ENCODE measurements at places on chromosomes 5 and 9.

- no peak for DNase-seq
Observed at GRCh38 chr5:124661317-124662141, 84.9 kb downstream of the ZNF608 start.

DNA sequence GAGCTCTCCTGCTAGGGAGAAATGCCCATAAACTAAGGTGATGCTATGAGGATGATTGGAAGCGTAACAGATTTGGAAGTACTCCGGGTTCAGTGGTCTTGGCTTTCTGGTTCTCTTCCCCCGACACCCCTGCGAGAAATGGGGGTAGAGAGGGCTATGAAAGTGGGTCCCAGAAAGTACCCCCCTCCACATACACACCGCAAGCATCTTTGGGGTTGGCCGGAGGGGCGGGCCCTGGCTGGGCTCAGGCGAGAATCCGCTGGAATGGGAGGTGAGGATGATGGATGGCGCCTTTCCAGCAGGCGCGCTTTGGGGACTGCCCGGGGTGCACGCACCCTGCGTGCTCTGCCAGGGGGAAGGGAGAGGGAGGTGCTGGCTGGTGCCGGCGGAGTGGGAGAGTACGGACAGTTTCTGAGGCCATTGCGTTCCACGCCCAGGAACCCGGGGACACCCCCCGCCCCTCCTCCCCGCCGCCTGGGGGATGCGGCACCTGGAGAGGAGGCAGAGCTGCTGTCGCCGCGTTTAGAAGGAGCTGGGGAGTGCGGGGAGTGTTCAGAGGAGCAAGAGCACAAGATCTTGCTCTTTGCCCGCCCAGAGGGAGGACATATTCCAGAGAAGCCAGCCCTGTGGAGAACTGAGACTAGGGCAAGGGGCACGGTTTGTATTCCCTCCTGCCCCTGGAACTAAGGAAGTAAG lies 1.9 kb downstream of the PCSK5 start:
- DNase-seq: no peak

GRCh38 chr9:38062498-38063362 lies 6.3 kb downstream of the SHB start:
- no peak for DNase-seq

- no peak for DNase-seq
Observed at GRCh38 chr9:105281926-105282325, 37.5 kb downstream of the SLC44A1 start.

GRCh38 chr5:109553846-109554245 lies 135.9 kb upstream of the MAN2A1 start:
- no peak for DNase-seq

DNA sequence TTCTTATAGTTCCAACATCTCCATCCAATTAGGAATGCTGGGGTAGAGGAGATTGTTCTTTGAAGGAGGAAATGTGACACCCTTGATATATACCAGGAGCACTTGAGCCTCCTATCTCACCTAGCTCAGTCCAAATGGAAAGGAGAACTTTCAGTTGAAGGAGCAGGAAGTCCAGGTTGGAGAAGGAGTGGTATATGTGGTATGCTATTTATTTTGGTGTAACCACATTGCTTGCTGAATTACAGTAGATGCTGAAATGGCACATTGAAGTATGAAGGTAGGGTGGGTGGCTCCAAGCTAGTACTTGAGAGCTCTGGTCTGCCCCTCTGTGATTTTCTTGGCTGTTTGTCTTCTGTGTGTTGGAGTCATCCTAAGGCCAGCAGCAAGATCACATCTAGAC lies 6.1 kb downstream of the CSNK1G3 start:
- DNase-seq: no peak

- DNase-seq: no peak
Observed at GRCh38 chr9:71145179-71145578, 23.8 kb upstream of the TRPM3 start.

- no peak for DNase-seq
Observed at GRCh38 chr9:83701286-83701685, 6.5 kb downstream of the UBQLN1 start.

DNA sequence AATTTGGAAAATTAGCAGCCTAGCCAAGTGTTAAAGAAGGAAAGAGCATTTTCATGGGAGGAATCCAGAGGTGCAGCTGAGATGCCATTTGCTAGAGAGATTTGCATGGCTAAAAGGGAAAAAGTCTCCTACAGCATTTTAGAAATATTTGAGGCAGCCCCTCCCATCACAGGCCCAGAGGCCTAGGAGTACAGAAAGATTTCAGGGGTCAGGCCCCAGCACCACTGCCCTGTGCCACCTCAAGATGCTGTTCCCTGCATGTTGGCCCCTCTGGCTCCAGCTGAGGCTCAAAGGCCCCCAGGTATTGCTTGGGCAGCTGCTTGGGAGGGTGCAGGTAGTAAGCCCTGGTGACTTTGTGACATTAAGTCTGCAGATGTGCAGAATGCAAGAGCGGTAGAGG lies 26.9 kb upstream of the NPR3 start:
- no peak for DNase-seq

DNA sequence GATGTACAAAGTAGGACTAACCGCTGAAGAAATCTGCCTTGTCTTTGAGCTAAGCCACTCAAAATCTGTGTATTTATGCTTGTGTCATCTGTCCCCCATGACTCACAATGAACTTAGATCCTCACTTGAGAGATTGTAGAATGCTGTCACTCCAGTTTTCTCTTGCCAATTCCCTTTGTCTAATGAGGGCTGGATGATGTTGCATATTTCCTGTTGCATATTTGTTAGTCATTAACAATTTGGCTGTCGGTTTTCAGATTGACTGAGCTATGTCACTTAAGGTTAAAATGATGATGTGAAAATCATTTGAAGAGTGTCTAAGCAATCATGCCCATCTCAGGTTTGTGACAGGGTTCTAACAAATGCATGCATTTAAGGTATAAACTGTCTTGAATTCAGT lies 481.7 kb downstream of the CDH10 start:
- DNase-seq: no peak

DNA sequence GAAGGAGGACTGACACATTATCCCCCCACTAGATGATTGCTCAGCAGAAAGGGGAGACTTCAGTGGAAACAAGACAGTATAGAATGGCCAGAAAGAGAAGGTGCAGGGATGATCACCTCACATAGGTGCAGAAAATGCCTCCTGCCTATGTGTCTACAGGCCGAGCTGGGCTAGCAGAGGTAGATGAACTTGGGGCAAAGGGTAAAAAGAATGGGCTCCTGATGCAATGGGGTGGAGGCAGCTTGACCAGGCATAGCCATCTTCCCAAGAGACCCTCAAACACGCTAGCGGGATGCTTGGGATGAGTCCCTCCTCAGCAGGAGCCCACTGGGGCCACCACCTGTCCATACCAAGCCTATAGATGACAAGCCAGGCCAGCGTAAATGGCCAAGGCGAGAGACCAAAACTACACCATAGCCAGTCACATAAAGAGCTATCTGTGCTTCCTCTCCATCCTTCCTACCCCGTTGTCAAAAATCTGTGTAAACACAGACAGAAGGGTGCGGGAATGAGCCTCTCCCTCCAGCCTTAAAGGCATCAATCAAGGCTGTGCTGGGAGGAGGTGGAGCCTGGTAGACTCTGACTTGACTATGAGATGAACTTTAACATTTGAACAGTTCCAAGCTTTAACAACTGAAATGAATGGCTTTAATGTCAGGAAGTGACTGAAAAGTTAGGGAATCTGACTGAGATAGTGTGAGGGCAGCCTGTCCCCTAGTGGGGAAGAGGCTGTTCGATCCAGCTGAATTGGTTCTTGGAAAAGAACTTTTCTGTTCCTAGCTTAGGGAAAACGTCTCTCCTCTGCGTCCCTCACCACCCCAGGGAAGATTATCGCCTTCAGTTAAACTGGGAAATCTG lies 10.4 kb downstream of the C9orf152 start:
- no peak for DNase-seq

DNA sequence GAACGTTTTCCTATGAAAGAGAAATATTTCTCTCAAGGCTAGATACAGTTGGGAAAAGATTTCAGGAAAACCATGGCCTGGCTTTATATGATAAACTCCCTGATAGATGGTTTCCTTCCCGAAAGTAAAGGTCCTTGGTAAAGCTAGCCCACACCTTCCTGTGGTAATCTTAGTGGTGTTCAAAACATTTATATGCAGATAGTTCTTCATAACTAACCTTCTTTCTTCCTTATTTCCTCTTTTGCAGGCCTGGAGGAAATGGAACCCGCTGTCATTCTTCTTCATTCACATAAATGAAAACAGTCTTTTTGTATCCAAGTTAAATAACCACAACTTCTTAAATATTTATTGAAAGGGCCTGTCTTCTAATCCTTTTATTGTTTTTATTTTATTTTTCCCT lies 474.0 kb upstream of the ACTBL2 start:
- no peak for DNase-seq

GRCh38 chr9:13970018-13970417 lies 343.9 kb downstream of the NFIB start:
- DNase-seq: no peak

DNA sequence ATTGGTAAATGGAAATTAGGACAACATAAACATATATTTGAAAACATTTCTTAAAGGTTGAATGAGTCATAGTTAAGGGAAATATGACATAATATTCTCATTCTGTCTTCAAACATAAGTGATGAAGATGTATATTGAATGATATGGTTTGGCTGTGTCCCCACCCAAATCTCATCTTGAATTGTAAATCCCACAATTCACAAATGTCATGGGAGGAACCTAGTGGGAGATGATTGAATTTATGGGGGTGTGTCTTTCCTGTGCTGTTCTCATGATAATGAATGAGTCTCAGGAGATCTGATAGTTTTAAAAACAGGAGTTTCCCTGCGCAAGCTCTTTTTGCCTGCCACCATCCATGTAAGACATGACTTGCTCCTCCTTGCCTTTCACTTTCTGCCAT lies 104.4 kb upstream of the MPDZ start:
- no peak for DNase-seq

- no peak for DNase-seq
Observed at GRCh38 chr9:14207352-14207995, 106.5 kb downstream of the NFIB start.

DNA sequence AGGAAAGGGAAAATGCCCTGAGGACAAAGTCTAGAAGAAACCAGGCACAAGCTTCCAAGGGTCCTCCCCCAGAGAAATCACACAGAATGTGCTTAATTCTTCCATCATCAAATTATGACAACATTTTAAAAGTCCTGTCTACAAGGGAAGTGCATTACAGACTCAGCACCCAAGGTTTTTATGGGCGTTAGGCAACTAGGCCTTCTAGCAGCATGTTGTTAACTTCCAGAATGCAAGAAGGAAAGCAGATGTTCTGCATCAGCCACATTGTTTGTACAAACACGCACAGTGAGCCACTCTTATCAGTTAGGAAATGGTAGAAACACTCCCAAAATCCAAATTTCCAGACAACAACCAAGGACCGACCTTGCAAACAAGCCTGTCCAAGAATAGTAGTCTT lies 26.5 kb downstream of the SMC5 start:
- no peak for DNase-seq

GRCh38 chr5:112549605-112550166 lies 130.6 kb upstream of the EPB41L4A start:
- no peak for DNase-seq

DNA sequence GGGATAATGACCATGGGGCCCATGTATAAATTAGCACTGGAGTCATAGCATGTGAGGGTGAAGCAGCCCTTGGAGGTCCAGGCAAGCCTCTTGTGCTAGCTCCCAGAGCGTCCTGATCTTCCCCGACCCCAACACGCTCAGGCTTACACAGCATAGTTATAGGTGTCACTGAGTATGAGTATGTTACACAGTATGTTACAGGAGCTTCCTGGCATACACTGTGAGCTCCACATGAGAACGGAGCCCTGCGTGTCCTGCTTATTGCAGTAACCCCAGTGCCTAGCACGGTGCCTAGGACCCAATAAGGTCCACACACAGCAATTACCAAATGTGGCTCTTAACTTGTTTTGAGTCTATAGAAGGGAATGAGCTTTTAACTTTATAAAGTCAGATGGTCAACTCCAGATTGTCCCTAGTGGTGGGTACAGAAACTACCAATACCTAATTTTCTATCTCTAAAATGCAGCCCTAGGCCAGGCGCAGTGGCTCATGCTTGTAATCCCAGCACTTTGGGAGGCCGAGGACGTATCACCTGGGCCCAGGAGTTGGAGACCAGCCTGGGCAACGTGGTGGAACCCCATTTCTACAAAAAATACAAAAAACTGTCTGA lies 64.1 kb downstream of the PLAC8L1 start:
- DNase-seq: no peak

GRCh38 chr5:96928931-96929708 lies 6.8 kb upstream of the LNPEP start:
- no peak for DNase-seq

DNA sequence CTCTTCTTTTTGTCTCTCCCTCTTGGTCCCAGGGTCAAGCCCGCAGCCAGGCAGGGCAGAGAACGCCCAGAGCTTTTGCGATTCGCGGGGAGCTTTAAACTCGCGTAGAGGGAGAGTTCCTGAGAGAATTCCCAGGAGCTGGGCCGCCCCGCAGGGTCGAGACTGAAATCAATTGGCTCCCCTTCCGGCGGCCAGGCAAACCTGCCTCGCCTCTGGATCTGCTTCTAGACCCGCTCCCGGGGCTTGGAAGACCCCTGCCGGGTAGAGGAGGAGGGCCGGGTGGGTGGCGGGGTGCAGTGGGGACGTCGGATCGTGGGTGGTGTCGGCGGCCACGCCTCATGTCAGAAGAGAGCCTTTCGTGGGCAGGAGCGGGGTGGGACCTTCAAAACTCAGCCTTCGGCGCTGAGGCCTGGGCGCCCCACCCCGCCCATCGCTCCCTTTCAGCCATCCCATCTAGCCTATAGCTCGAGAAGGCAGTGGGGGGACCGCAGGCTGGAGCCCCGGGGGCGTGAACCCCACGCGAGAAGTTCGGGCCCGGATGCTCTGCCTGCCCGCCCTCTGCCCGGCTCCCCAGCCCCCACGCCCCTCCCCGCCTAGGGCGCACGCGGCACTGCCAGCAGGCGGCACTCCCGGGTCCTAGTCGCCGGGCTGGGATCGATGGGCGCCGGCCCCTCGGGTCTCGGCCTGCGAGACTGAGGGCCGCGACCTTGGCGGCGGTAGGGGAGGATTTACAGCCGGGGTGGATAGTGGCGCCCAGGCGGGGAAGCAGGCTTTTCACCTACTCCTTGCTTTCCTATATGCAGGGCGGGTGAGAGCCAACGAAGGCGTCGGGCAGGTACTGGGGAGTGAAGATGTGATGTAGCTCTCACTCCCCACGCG lies 6.1 kb downstream of the PRDM6 start:
- DNase-seq: no peak

- no peak for DNase-seq
Observed at GRCh38 chr9:97179616-97180015, 127.8 kb upstream of the CCDC180 start.

DNA sequence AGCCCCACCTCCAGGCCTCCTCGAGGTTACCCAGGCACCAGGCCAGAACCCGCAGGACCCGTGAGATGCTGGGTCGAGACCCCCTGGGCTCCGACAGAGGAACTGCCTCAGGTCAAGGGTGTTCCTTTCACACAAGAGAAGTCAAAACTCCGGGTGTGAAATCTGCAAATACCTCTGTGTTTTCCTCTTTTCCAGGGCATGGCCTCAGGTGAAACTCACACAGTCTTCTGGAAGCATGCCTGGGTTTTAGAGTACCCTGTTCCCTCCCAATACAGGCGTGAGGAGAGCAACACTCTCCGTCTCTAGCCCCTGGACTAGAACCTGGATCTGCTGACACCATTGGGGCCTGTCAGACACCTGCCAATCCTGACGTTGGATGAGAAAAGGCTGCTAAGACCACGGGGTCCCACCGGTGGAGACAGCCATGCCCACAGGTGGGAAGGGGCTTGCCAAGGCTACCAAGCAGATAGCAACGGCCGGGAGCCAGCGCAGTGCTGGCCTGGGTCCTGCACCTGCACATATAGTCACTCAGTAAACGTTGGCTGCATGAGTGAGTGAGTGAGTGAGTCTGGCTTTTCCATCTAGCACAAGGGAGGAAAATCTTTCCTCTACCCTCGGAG lies 182.0 kb upstream of the PPP1R26 start:
- DNase-seq: no peak

GRCh38 chr9:93037476-93037971 lies 21.0 kb upstream of the SUSD3 start:
- no peak for DNase-seq

Measured in stimulated activated CD8-positive, alpha-beta memory T cell treated with anti-CD3 and anti-CD28 coated beads, Interleukin-4, amount 100 ng/mL, for 4 hours (primary cell).